Chondrocyte (in vitro differentiated cells): ENCODE measurements at places on chromosomes 1 and 21. TPM values are rescaled to one million over a fixed set of nuclear protein-coding genes. Genes with fewer than 3 reads are reported as not detected.

MYBPHL gene
- not detected in 3 replicates for total RNA-seq

LCE2C gene
- total RNA-seq: not detected in 3 replicates

RHBDL2 gene
- total RNA-seq: not detected in 3 replicates

UCHL5 gene
- total RNA-seq: 21.3 to 32.4 TPM (median 23.8 TPM) in 3 replicates

CHIA gene
- not detected in 3 replicates for total RNA-seq

PLA2G4A gene
- total RNA-seq: 0.10 to 4.1 TPM (median 0.44 TPM) in 3 replicates

USH2A gene
- total RNA-seq: not detected in 3 replicates

TLR5 gene
- total RNA-seq: 0.17 to 0.36 TPM (median 0.22 TPM) in 3 replicates

OPTC gene
- not detected in 3 replicates for total RNA-seq

CBR1 gene
- 17.6 to 23.6 TPM (median 19.7 TPM) in 3 replicates for total RNA-seq

ATP1A2 gene
- 1.3 to 3.9 TPM (median 2.9 TPM) in 3 replicates for total RNA-seq

DNA sequence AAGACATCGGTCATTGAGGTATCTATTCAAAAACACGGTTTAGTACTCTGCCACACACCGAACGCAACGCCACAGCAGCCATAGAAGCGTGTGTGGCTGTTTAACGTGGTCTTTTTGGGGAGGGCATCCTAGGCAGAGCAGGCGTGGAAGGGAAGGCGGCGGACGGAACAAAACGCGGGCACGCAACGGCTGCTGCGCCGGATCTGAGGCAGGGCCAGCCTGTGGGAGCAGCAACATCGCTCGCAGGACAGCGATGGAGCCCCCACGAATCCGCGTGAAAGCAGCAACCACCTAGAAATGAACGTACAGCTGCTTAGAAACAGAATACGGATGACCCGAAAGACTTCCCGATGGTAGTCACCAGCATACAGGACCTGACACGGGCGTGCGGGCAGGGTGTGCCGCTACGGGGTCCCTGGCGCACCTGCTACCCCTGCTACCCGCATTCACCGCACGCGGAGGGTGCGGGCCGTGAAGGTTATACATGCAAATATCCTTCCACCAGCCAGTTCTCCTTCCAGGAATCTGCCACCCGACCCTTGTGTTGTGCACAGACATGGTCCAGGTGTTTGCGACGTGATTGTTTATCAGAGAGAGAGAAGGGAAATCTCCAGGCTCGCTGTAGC, 114.4 kb upstream of the COL6A1 start:
- peaks cover 1% of the 10 kb centered on the region for H3K36me3 ChIP-seq
- DNase-seq: no peak
- H3K27ac ChIP-seq: no peak overlapping the region
- H3K4me1 ChIP-seq: peaks cover 38% of the 10 kb centered on the region

- H3K27ac ChIP-seq: no peak overlapping the region
- no peak for DNase-seq
- no peaks in the 10 kb centered on the region for H3K36me3 ChIP-seq
- no peaks in the 10 kb centered on the region for H3K27me3 ChIP-seq
Observed at GRCh38 chr1:77447669-77448068, 165.8 kb downstream of the AK5 start.

- DNase-seq: no peak
- H3K4me1 ChIP-seq: peaks cover 15% of the 10 kb centered on the region
- H3K27me3 ChIP-seq: peaks cover 15% of the 10 kb centered on the region
- no peak overlapping the region for H3K4me3 ChIP-seq
- no peaks in the 10 kb centered on the region for H3K36me3 ChIP-seq
- peak overlapping the region; percentile 15 for H3K27ac ChIP-seq
Observed at GRCh38 chr1:236673289-236673919, 12.9 kb upstream of the ACTN2 start.

GRCh38 chr1:210236386-210236839, 3.8 kb downstream of the SERTAD4 start:
- H3K4me3 ChIP-seq: peak overlapping the region; percentile 20
- no peak for DNase-seq
- H3K36me3 ChIP-seq: peaks cover 5% of the 10 kb centered on the region
- peak overlapping the region; percentile 96 for H3K27ac ChIP-seq
- peaks cover 81% of the 10 kb centered on the region for H3K4me1 ChIP-seq

DNA sequence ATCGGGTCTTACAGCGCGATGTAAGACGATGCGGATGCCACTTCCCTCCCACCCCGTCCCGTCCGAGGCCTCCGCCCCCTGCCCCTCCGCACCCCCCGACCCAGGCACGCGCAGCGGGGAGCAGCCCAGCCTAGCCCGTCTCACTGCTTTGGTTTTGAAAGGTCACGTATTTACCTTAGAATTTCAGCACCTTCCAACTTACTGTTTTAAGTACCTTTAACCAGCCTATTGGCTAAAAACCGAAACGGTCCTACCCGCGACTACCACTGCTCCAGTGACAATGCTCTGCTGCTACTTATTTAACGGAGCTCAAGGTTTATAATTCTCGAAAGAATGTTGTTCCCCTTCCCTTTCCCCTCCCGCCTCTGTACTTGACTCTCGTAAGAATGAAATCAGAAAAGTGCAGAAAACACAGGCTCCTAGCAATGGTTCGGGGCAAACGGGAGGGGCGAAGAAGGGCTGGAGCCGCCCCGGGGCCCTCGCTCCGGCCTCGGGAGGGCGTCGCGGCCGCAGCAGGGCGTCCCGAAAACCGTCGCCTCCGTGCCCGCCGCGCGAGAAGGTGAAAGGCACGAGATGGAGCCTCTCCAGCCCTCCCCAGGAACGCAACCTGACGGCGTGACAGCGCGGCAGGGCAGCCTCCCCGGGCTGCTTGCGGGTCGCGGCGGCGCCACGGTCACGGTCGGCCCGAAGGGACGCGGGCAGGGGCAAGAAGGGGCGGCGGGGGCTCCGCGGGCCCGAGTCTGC, 667 bp downstream of the TMEM50B start:
- H3K4me3 ChIP-seq: peak overlapping the region; percentile 87
- H3K36me3 ChIP-seq: no peaks in the 10 kb centered on the region
- H3K27me3 ChIP-seq: no peaks in the 10 kb centered on the region
- H3K27ac ChIP-seq: peak overlapping the region; percentile 76

DNA sequence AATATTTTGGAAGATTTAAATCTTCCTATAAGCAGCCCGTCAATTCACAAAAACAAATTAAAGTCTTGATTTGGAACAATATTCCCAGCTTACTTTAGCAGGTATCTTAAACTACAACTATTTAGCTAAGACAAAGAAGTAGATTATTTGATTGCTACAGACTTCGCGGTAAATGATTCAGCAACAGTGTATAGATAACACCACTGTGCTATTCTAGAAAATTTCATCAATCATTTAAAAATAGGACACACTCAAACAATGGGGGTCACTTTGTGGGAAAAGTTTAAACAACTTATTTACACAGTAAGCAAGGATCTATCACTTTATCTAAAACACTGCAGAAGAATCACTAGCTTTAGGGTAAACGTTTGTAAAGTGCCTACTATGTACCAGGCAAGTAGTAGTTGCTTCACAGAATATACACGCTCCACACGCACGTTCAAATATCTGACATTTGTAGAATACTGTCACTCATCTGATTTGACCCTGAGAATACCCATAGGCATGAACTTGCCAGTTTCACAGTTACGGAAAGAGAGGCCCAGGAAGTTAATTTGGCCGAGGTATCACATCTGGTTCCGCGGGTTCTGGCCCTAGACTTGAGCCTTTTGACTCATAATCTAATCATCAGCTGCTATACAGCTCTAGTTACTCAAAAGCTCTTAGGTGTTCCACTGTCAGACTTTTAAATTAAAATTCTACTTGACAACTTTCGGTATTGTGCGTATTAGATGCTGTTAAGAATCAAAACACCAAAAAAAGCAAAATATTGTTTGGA, 876 bp downstream of the DENND2C start:
- peaks cover 4% of the 10 kb centered on the region for H3K27me3 ChIP-seq
- peaks cover 2% of the 10 kb centered on the region for H3K36me3 ChIP-seq
- H3K4me1 ChIP-seq: peaks cover 13% of the 10 kb centered on the region
- H3K27ac ChIP-seq: peak overlapping the region; percentile 62
- peak overlapping the region; percentile 89 for H3K4me3 ChIP-seq

- H3K27ac ChIP-seq: no peak overlapping the region
- H3K4me3 ChIP-seq: no peak overlapping the region
- H3K4me1 ChIP-seq: no peaks in the 10 kb centered on the region
- peaks cover 16% of the 10 kb centered on the region for H3K27me3 ChIP-seq
- no peaks in the 10 kb centered on the region for H3K36me3 ChIP-seq
Observed at GRCh38 chr1:160664573-160665051, 17.8 kb upstream of the SLAMF1 start.

DNA sequence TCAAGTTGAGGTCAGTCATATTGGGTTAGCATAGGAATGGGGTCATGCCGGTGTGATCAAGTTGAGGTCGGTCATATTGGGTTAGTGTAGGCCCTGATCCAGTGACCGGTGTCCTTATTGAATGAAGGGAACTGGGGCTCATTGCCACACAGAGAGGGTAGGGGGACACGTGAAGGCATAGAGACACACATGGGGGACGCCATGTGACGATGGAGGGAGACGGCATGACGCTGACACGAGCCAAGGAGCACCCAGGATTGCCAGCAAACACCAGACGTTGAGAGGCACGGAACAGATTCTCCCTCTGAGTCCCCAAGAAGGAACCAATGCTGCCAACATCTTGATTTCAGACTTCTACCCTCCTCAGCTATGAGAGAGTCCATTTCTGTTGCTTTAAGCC, 136.9 kb upstream of the ZBTB40 start:
- H3K27ac ChIP-seq: no peak overlapping the region
- peaks cover 16% of the 10 kb centered on the region for H3K27me3 ChIP-seq
- DNase-seq: no peak

- H3K4me1 ChIP-seq: no peaks in the 10 kb centered on the region
- no peaks in the 10 kb centered on the region for H3K36me3 ChIP-seq
- H3K27me3 ChIP-seq: peaks cover 4% of the 10 kb centered on the region
- no peak for DNase-seq
- no peak overlapping the region for H3K27ac ChIP-seq
Observed at GRCh38 chr1:73860421-73860950, 337.5 kb downstream of the LRRIQ3 start.

- H3K27ac ChIP-seq: no peak overlapping the region
- DNase-seq: no peak
- H3K4me3 ChIP-seq: no peak overlapping the region
- H3K36me3 ChIP-seq: no peaks in the 10 kb centered on the region
- peaks cover 10% of the 10 kb centered on the region for H3K4me1 ChIP-seq
Observed at GRCh38 chr1:157162345-157162744, 24.1 kb upstream of the ETV3 start.

GRCh38 chr1:20555025-20555757, 2.8 kb downstream of the FAM43B start:
- peaks cover 11% of the 10 kb centered on the region for H3K4me1 ChIP-seq
- H3K27ac ChIP-seq: no peak overlapping the region
- no peaks in the 10 kb centered on the region for H3K36me3 ChIP-seq
- H3K4me3 ChIP-seq: no peak overlapping the region
- H3K27me3 ChIP-seq: peaks cover 8% of the 10 kb centered on the region
- no peak for DNase-seq

DNA sequence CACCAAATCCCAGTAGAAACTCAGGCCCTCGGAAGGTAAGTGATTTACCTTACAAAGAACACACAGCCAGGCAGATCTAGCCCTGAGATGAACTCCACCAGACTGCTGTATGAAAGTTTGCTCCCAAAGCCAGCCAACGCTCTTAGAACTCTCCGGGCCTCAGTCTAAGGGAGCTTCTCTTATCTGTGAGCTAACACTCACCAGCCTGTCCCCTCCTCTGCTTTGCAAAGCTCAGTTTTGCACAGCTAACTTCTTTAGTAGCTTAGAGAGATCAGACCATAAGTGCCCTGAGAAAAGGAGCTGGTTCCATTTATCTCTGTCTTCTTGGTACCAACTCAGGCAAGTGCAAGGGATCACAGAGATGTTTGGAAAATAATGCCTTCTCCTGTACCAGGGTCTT, 195.8 kb upstream of the JUN start:
- H3K4me3 ChIP-seq: no peak overlapping the region
- H3K27me3 ChIP-seq: no peaks in the 10 kb centered on the region
- no peak for DNase-seq
- H3K4me1 ChIP-seq: peaks cover 14% of the 10 kb centered on the region
- H3K27ac ChIP-seq: no peak overlapping the region
- no peaks in the 10 kb centered on the region for H3K36me3 ChIP-seq

- no peak overlapping the region for H3K4me3 ChIP-seq
- H3K27me3 ChIP-seq: peaks cover 10% of the 10 kb centered on the region
- no peak for DNase-seq
- no peaks in the 10 kb centered on the region for H3K36me3 ChIP-seq
Observed at GRCh38 chr1:44368471-44369151, 13.6 kb upstream of the ERI3 start.

- no peak overlapping the region for H3K4me3 ChIP-seq
- peaks cover 24% of the 10 kb centered on the region for H3K27me3 ChIP-seq
- no peak overlapping the region for H3K27ac ChIP-seq
- no peak for DNase-seq
- H3K36me3 ChIP-seq: no peaks in the 10 kb centered on the region
- peaks cover 4% of the 10 kb centered on the region for H3K4me1 ChIP-seq
Observed at GRCh38 chr1:223106856-223107255, 36.2 kb downstream of the TLR5 start.

DNA sequence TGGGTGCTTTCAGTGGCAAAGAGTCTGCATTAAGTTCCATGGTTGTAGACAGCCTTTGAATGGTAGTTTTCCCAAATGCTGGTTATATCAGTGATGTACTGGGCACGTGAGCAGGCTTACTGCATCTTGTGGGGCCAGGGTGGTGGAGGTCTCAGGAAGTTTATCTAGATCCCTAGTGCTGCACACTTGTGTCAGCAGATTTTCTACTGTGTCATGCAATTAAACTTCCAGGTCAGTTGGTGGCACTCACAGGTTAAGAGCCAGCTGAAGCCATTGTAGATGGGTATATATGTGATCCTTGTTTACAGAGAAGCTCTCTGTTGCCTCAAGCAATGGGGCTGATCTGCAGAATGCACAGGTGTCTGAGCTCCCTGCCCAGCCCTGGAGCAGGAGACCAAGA, 33.0 kb downstream of the FOXJ3 start:
- peaks cover 13% of the 10 kb centered on the region for H3K36me3 ChIP-seq
- H3K27me3 ChIP-seq: no peaks in the 10 kb centered on the region
- no peaks in the 10 kb centered on the region for H3K4me1 ChIP-seq
- no peak for DNase-seq

DNA sequence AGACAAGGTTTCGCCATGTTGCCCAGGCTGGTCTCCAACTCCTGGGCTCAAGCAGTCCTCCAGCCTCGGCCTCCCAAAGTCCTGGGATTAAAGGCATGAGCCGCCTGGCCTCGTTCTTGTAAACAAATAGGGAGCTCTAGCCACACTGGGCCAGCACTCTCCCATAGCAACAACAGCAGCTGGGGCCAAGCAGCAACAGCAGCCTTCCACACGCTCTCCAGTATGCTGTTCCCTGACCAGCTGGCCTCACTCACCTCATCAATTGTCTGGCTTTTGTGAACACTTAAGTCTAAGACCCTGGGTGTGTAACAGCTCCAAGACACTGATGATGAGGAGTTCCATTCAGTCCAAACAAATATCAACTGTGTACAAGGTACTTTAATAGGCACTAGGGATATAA, 16.9 kb upstream of the GLIS1 start:
- no peak for DNase-seq
- H3K4me3 ChIP-seq: no peak overlapping the region
- H3K4me1 ChIP-seq: no peaks in the 10 kb centered on the region
- H3K27me3 ChIP-seq: peaks cover 3% of the 10 kb centered on the region
- H3K27ac ChIP-seq: no peak overlapping the region
- H3K36me3 ChIP-seq: no peaks in the 10 kb centered on the region
